ENCODE measurements at places on chromosomes 16 and 17. TPM values are rescaled to one million over a fixed set of nuclear protein-coding genes. Genes with fewer than 3 reads are reported as not detected.

Gene PMP22
- total RNA-seq = 170 TPM

Gene GPRC5B
- total RNA-seq = 11.5 TPM

Gene MYH1
- total RNA-seq = 0.09 TPM

Gene REXO5
- 4.9 TPM for total RNA-seq

Gene CLEC19A
- not detected for total RNA-seq

Gene GP1BA
- not detected for total RNA-seq

Gene OVCA2
- 35.9 TPM for total RNA-seq

Gene ZNF19
- total RNA-seq = 2.6 TPM

Gene CIBAR2
- total RNA-seq = not detected

Gene PLA2G10
- total RNA-seq = not detected

Gene HSD17B1
- total RNA-seq = 0.85 TPM

Gene PLCD3
- total RNA-seq = 21.7 TPM

Gene MIS12
- total RNA-seq = 9.5 TPM

Gene PPP1R1B
- not detected for total RNA-seq

Gene DPEP3
- total RNA-seq = not detected

Gene SLC13A5
- total RNA-seq = not detected

Gene DNASE1
- 16.6 TPM for total RNA-seq

Gene ITGA3
- 15.1 TPM for total RNA-seq

Gene CLDN7
- total RNA-seq = 1.6 TPM

Gene CHST4
- total RNA-seq = not detected

Gene CD300A
- total RNA-seq = not detected

Gene TRIM65
- 13.5 TPM for total RNA-seq

Gene CD300H
- not detected for total RNA-seq

Gene FBXW10
- total RNA-seq = 0.09 TPM

Gene FBXW10B
- 0.18 TPM for total RNA-seq

Gene NME1
- 123 TPM for total RNA-seq

Gene FAM117A
- 1.8 TPM for total RNA-seq

Gene MT4
- total RNA-seq = not detected

Gene SLFN11
- total RNA-seq = 54.3 TPM

Gene WFDC1
- 6.7 TPM for total RNA-seq

Gene MARVELD3
- total RNA-seq = not detected

Gene TMEM106A
- total RNA-seq = 1.7 TPM

Gene WSB1
- 130 TPM for total RNA-seq

Gene GAST
- not detected for total RNA-seq

Gene GRIN2A
- total RNA-seq = under 0.01 TPM

Gene ABCA9
- total RNA-seq = 10.0 TPM

Gene TTYH2
- total RNA-seq = 2.9 TPM

Gene CD300LG
- not detected for total RNA-seq

Gene MYO15A
- total RNA-seq = 0.85 TPM
